PC-9 (cell line): ENCODE measurements at places on chromosomes 16 and 17. TPM values are rescaled to one million over a fixed set of nuclear protein-coding genes. Genes with fewer than 3 reads are reported as not detected.

DNA sequence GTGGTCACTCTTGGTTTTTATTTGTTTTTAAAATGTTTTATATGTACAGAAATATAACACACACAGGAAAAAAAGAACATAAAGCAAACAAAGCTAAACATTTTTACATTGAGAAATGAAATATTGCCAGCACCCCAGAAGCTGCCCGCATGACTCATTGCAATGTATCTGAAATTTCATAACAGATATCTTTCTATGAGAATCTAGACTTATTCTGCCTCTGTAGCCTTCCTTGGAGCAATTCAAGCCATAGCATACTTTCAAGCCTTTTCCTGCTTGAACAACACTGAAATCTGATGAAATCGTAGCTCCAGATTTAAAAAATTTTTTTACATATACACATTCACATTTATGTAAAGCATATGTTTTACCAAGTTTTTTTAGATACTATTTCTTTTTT, 86.9 kb downstream of the RBBP6 start:
- H3K27me3 ChIP-seq: no peaks in the 10 kb centered on the region
- H3K36me3 ChIP-seq: no peaks in the 10 kb centered on the region
- H3K4me3 ChIP-seq: no peak overlapping the region
- peaks cover 12% of the 10 kb centered on the region for H3K4me1 ChIP-seq
- H3K27ac ChIP-seq: peak overlapping the region; percentile 52
- no peak for DNase-seq

DNA sequence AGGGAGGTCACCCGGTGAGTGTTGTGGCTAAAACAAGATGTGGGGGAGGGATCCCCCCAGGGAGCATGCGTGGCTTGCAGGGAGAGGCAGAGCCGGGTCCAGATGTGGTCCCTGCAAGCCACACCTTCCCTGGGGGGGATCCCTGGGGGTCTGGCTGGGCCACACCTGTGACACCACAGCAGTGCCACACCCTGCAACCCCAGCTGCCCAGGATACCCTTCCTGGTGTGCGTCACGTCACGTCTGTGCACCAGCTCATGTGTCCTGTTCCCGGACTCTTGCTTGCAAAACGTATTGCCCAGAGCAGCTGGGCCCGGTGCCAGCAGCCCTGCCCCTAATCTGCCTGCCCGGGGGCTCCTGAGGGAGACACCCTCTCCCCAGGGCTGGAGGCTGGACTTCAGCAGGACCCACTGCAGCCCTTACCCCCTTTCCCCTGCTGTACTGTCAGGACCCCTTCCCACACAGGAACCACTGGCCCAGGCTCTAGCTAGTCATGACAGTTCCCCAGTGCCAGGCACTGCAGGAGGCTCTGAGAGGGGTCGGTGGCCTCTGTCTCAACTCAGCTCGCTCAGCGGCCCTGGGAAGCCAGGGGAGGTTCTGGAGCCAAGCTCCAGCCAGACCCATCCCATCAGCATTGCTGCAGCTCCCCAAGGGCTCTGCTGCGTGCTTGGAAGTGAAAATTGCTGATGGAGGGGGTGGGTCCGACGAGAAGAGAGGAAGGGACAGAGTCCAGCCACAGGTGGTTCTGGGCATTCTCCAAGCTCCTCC, 25.8 kb upstream of the ACSF3 start:
- no peaks in the 10 kb centered on the region for H3K4me1 ChIP-seq
- H3K27me3 ChIP-seq: peaks cover 67% of the 10 kb centered on the region
- peak; percentile 35 for DNase-seq
- no peaks in the 10 kb centered on the region for H3K36me3 ChIP-seq
- H3K4me3 ChIP-seq: no peak overlapping the region

TMEM95 gene
- 0.45 and 0.50 TPM in 2 replicates for total RNA-seq

PRSS27 gene
- total RNA-seq: 14.8 and 21.2 TPM in 2 replicates

SHISA6 gene
- total RNA-seq: not detected in 2 replicates

DNA sequence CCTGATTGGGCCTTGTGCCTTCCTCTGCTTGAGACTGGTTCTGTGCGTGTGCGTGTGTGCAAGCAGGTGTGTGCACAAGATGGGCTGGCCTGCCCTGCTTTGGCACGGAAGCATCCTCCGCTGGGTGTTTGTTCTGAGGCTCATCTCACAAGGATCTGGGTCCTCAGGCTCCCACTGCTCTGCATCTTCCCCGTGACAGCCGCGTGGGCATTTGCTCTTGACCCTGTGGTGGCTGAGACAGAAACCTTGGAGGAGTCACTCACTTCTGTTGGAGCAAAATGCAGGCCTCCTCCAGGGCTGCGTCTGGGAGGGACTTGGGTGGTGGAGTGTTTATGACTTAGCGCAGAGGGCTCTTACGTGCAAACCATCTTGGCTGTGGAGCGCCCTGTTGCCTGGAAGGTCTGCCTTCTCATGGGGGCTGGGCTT, 119.2 kb downstream of the RPTOR start:
- no peak for DNase-seq
- H3K4me1 ChIP-seq: no peaks in the 10 kb centered on the region
- H3K27me3 ChIP-seq: no peaks in the 10 kb centered on the region
- no peaks in the 10 kb centered on the region for H3K36me3 ChIP-seq
- no peak overlapping the region for H3K27ac ChIP-seq

DNA sequence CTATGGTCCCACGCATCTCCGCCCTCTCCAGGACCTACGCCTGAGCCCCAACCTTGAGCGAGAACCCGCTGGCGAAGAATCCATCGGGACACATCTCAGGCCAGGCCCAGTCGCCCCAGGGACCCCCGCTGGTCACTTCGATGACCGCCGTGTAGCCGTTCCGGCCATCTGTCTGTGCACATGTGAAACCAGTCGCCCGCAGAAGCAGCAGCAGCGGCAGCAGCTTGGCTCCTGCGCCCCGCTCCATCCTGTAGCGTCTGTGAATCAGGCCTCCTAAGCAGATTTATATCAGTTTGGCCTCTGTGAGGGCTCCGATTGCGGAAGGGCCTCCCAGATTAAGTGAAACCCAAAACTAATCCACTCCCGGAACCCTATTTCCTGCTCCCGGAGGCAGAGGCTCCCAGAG, at the start of gene VMO1:
Gene VMO1 (minus strand): TSS at position 259 of the 406 bp plus-strand sequence. CDS start 12 bp downstream, at position 247.
- H3K36me3 ChIP-seq: no peaks in the 10 kb centered on the region
- no peaks in the 10 kb centered on the region for H3K27me3 ChIP-seq
- DNase-seq: no peak
- H3K27ac ChIP-seq: no peak within 1 kb of the TSS
- no peak within 1 kb of the TSS for H3K4me3 ChIP-seq

DNA sequence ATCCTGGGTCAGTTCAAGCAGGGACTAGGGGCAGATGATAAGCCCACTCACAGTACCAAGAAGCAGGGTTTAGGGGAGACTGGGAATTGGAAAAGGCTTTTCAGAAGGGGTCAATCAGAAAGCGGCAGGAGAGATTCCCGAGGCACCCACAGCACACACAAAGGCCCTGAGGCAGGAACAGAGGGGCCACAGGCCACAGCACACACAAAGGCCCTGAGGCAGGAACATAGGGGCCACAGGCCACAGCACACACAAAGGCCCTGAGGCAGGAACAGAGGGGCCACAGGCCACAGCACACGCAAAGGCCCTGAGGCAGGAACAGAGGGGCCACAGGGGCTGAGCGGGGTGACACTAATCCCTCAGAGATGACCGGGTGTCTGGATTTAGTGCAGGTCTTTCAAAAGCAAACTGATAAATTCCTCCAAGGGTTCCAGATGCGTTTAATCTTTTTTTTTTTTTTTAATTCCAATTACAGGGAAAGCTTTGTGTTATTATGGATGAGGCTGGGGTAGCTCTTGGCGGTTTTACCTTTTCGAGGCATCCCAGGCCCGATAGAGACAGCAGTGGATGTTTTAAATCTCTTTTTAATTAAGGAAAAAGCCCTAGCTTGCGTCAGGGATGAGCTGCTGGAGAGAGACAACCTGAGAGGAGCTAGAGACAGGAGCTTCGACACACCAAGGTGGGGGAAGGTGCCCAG, 31.0 kb upstream of the GINS2 start:
- no peak overlapping the region for H3K4me3 ChIP-seq
- H3K27ac ChIP-seq: 0 out of 2 replicates have a peak overlapping the region, but pooled peaks have one; percentile 11
- no peaks in the 10 kb centered on the region for H3K36me3 ChIP-seq
- peaks cover 28% of the 10 kb centered on the region for H3K4me1 ChIP-seq
- no peak for DNase-seq

DNA sequence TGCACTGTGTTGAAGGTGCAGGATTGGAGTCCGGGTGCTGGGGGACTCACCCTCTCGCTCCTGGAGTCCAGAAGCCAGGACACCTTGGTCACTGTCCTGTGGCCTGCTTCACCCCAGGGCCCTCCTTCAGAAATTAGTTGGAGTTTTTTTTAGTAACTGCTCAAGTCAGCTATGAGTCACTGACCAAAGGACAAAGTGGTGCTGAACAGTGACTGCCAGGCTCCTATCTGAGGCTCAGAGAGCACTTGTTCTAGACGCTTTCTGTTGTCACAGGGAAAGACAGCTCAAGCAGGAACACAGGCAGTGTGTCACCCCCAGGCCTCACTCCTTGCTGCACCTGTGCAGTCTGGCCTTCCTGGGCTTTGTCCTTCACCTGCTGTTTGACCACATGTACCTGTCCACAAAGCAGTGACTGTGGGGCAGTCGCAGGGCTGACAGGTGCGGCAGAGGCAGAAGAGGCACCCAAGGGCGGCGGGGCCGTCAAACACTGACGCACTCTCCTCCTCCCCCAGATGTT, 4.1 kb upstream of the FAAP100 start:
- H3K36me3 ChIP-seq: no peaks in the 10 kb centered on the region
- H3K27me3 ChIP-seq: no peaks in the 10 kb centered on the region
- H3K27ac ChIP-seq: no peak overlapping the region
- no peak for DNase-seq
- H3K4me1 ChIP-seq: peaks cover 10% of the 10 kb centered on the region

DNA sequence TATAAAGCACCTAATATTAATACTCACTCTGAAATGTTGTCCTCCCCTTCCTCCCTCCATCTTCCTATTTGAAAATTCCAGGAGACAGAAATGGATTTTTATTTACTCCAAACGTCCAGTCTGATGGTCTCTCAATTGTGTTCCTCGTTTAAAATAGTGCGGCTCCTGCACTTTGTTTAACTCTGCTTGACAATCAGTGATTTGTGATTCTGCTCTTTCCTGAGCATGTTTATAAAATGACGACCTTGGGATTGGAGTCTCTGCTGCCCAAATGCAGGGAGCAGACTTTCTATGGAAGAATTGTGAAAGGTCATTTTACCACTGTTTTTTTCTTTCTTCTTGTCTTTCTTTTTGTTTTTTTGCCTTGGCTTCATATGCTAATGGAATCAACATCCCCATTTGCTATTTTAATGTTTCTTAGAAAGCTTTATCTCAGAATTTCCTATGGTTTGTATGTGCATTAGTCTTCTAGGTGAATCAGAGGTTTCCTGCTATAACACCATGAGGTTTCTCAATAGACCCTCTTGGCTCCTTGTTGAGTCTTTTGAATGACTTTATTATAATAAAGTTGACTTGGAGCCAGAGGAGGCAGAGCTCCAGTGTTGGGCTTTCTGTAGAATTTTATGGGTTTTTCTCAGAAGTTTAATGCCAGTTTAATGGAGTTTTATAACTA, 376.5 kb downstream of the CDH11 start:
- H3K4me3 ChIP-seq: no peak overlapping the region
- H3K4me1 ChIP-seq: no peaks in the 10 kb centered on the region
- no peak overlapping the region for H3K27ac ChIP-seq
- no peaks in the 10 kb centered on the region for H3K27me3 ChIP-seq
- no peak for DNase-seq

DNA sequence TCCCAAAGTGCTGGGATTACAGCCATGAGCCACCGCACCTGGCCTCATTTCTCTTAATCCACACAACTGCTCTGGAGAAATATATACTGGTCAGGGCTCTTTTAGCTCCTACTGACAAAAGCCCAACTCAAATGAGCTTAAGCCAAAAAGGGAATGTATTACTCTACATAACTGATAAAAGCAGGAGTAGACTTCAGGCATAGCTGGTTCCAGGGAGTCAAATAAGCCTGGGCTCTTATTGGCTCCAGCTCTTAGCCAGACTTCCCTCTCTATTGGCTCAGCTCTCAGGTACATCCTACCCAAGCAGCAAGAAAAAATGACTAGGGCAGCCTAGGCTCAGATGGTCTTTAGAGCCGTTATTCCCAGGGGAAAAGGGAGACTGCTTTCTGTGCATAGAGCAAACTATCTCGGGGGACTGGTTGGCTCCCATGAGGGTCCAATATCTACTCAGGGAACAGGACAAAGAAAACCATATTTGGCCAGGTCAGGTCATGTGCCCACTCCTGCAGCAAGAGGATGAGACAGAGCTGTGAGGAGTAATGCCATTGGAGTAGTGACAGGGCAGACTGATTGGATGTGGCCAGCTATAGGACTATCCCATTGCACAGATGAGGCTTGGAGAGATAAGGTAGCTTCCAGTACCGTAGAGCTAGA, 21.2 kb downstream of the TBX2 start:
- H3K27ac ChIP-seq: no peak overlapping the region
- no peaks in the 10 kb centered on the region for H3K27me3 ChIP-seq
- no peak overlapping the region for H3K4me3 ChIP-seq

DNA sequence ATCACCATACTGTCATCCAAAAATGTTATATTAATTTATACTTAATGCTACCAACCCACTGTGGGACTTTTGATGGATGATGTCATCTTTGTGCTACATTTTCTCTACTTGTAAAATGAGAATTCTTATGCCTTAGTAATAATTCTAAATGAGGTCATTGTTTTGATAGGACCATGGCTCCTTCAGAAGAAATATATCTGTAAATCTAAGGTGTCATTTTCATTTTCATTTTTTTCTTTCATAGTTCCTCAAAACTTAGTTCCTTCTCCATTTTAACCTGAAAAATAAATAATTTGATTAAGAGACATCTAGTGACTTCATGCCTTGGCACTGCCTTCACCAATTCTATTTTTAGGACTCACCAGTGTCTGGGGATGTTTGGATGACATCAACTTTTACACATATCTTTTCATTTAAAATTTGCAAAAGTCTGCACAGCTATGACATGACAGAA, 48.7 kb downstream of the GPRC5B start:
- 0 out of 2 replicates have a peak, but pooled peaks cover under 1% of the 10 kb centered on the region for H3K36me3 ChIP-seq
- H3K4me1 ChIP-seq: peaks cover 11% of the 10 kb centered on the region
- no peaks in the 10 kb centered on the region for H3K27me3 ChIP-seq
- H3K27ac ChIP-seq: no peak overlapping the region
- DNase-seq: no peak

DNA sequence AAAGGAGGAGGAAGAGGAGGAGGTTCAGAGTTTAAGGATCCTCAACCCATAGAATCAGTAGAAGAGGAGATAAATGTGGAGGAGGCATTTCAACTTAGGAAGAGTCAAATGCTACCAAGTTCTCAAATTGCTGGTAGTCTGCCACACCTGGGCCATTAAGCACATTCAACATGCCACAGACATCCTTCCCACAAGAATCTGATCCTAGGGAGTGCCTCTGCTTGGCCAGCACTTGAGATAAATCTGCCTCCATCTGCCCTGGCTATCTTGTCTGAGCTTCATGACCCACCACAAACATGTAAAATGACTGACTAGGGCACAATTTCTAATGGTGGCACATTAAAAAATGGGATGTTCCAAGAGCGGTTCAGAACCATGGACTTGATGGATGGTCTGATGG, 37.3 kb upstream of the AXIN2 start:
- H3K36me3 ChIP-seq: no peaks in the 10 kb centered on the region
- H3K4me1 ChIP-seq: no peaks in the 10 kb centered on the region
- DNase-seq: no peak
- no peak overlapping the region for H3K27ac ChIP-seq
- H3K4me3 ChIP-seq: no peak overlapping the region

MARCHF10 gene
- 8.0 and 9.6 TPM in 2 replicates for total RNA-seq

CDH3 gene
- 70.3 and 81.3 TPM in 2 replicates for total RNA-seq

CTRB1 gene
- not detected in 2 replicates for total RNA-seq
